ENCODE measurements at places on chromosomes 2 and 18.

DNA sequence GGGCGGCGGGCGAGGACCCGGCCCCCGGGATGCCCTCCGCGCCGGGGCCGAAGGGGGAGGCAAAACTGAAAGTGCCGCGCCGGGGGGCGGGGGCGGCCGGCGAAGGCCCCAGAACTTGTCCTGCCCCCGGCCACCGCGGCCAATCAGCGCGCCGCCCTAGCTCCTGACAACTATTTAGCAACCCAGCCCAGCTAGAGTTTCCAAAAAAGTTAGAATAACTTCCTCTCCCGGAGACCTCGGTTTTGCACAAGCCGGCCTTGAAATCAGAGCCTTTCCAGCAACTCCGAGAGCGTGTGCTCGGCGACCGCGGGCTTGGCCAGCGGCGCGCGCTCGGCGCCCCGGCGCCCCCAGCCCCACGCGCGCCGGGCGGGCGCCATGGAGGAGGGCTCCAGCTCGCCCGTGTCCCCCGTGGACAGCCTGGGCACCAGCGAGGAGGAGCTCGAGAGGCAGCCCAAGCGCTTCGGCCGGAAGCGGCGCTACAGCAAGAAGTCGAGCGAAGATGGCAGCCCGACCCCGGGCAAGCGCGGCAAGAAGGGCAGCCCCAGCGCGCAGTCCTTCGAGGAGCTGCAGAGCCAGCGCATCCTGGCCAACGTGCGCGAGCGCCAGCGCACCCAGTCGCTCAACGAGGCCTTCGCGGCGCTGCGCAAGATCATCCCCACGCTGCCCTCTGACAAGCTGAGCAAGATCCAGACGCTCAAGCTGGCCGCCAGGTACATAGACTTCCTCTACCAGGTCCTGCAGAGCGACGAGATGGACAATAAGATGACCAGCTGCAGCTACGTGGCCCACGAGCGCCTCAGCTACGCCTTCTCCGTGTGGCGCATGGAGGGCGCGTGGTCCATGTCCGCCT, at the start of gene TWIST2:
Gene TWIST2 (plus strand): TSS at position 245 of the 850 bp plus-strand sequence. CDS start 131 bp downstream, at position 376.
- no peak for DNase-seq

DNA sequence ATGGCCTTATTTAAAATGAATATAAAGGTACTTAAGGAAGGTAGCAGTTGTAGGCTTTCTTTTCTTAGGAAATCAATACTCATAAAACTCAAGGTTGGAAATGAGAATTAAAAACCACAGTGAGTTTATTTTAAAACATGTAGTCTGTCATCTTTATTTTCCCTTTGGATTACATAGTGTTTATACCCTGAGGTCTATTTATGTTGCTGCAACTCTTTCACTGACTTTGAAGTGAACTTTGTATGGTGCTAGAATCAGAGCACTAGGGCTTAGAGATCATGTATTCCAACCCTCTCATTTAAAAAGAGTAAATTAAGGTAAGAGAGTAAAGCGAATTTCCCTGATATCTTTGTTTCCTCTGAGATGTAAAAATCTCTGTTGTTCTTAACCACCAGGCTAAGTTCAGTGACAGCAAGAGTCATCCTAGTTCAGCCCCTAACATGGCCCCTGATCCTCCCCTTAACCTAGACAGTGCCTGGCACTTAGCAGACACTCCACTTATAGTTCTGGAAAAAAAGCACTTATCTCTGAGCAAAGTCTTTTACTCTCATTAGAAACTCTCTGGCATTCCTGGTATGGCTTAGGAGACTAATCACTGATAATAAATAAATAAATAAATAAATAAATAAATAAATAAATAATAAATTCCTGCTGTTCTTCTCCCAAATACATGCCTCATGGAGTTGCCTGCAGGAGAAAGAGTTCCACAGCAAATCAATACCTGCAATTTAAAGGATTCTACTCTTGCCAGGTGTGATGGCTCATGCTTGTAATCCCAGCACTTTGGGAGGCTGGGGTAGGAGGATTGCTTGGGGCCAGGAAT, 33.0 kb upstream of the PPP1R1C start:
- DNase-seq: no peak

DNA sequence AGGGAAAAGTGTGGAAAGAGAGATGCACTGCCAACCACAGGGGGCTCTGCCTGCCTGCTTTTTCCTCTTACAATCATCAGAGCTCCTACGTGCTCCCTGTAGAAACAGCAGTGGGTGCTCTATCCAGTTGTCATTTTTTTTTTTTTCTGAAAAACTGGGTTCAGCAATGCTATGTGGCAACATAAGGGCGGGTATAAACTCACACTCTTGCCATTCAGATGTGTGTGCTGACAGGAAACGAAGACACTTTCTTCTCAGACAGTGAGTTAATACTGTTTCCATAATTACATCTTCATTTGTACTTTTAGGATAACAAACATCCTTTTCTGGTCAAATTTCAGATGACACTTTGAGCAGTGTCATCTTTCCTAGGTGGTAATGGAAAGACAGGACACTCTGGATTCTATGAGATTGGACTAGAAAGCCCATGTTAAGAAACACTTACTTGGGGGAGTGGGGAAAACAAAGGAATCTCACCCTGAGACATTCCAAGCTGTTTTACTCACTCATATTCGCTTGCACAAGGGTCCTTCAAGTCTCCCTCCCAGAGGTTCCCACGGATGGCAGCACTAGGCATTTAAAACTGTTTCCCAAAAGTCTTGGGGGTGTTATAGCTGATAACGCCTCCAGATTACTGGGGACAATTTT, 41.3 kb downstream of the CCDC93 start:
- DNase-seq: no peak

- no peak for DNase-seq
Measured at GRCh38 chr2:45616658-45617411, 5.8 kb upstream of the SRBD1 start.

GRCh38 chr2:22691666-22692065, 693.3 kb upstream of the KLHL29 start:
- no peak for DNase-seq

DNA sequence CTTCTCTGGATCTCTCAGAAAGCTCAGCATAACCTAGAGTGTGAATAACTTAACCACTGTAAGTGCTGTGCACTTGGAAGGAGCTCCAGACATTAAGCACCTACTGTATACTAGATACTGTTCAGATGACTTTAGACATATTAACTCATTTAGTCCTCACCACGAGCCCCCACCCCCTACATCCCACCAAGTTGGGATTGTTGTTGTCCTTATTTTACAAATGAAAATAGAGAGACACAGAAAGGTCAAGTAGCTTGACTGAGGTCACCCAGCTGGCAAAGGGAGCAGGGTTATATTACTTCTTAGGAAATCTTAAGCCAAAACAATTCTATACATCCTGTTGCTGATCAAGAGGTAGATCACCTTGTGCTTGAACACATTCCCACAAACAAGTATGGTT, 234.2 kb upstream of the SMAD2 start:
- DNase-seq: no peak

DNA sequence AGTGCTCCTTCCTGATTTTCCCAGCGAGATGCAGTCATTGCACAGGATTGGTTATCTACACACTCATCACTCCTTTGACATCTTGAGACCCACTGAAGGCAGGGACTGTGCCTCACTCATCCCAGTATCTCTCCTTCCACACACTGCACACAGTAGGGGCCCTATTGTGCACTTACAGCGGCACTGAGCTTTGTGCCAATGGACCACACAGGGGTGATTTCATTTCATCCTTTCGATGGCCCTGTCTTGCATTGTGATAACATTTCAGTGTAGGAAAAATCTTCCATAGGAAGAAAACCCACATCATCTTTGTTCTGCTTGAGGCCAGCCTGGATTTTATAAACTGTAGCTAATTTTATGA, 11.0 kb upstream of the LRRFIP1 start:
- no peak for DNase-seq

Measured in glomerular endothelial cell (primary cell).